ENCODE measurements at places on chromosomes 7 and 10.

DNA sequence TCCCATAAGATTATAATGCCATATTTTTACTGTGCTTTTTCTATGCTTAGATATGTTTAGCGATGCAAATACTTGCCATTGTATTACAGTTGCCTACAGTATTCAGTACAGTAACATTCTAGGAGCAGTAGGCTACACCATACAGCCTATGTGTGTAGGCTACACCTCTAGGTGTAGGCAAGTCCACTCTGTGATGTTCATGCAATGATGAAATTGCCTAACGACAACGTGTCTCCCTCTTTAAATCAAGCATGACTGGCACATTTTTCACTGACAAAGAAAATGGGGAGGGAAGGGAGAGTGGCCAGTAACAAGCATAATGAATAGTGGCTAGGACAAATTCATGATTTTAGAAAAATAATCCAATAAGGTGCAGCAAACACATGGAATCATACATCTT is 1.7 kb downstream of the NCAPG2 start:
- no peak for DNase-seq

DNA sequence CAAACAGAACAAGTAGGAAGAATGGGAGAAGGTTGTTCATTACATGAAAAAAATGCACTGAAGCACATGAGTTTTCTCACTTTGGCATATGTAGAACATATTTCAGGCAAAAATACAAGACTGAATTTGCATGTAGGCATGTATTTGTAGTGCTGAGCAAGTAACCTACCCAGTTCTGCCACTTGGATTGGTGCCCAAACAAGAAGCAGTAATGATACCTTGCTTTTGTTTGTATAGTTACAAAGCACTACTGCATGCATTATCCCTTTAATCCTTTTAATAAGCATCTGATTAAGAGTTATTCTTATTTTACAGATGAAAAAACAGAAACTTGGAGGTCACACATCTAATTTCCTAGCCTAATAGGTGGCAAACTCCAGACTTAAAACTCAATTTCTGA is 23.1 kb upstream of the CTTNBP2 start:
- DNase-seq: no peak

- DNase-seq: no peak
Observed at GRCh38 chr10:111118758-111119157, 41.9 kb downstream of the ADRA2A start.

GRCh38 chr7:65938336-65938895 is 43.6 kb downstream of the GUSB start:
- no peak for DNase-seq

- DNase-seq: no peak
Observed at GRCh38 chr10:78516236-78516635, 482.6 kb downstream of the RPS24 start.

DNA sequence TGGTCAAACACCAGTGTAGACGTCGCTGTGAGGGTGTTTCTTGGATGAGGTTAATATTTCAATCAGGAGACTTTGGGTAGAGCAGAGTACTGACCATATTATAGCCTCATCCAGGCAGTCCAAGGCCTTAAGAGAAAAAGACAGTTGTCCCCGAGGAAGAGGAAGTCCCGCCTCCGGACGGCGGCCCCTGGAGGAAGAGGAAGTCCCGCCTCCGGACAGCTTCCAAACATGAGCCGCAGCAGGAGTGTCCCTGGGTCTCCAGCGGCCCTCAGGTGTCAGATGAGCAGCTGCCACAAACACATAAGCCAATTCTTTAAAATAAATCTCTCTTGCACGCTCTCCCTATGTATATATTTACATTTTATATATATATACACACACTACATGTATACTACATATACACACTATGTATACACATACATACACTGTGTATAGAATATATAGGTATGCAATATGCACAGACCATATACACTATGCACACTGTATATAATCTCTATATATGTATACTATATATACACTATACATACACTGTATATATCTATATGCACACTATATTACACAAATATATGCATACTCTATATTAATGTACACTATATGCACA is 37.5 kb downstream of the PWWP2B start:
- DNase-seq: peak; percentile 39

DNA sequence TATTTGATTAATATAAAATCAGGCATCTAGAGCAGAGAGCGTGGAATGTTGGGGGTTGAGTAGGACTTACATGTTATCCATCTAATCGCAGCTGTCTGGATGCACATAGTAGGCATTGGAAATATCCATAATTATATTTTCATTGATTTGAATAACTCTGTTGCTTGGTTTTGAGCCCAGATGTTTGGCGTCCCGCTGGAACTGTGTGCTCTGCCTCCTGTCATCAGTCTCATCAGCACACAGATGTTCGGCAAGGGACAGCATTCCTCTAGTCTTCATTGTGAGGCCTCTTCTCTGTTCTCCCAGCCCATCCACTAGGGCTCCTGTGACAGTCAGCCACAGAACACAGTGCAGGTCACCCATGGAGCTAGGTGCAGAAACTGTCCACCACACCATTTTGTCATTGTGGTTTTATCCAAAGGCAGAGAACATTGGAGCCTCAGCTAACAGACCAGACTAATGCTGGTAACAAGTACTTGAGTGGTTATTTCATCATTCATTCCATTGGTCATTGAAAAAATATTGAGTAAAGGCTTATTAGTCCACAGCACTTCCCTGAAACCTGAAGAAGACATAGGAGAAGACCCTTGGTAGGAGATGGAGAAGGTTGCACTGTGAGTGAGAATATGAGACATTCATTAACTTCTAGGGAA is 927.4 kb downstream of the LRMDA start:
- DNase-seq: no peak

DNA sequence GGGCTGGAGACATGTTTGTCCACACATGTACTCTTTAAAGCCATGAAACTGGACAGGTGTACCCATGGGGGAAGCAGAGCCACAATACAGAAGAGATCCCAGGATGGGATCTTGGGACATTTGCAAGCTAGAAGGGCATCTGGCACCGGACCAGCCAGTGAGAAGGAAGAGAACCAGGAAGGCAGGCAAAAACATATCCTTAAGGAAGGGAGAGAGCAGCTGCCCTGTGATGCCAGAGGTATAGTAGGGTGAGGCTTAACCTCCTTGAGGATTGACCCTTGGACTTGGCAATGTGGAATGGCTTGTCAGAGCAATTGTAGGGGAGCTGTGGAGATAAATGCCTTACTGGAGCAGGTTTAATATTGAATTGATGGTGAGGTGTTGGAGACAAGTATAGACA is 17.9 kb upstream of the SUV39H2 start:
- DNase-seq: no peak

GRCh38 chr7:94739180-94739579 is 83.2 kb upstream of the SGCE start:
- no peak for DNase-seq

DNA sequence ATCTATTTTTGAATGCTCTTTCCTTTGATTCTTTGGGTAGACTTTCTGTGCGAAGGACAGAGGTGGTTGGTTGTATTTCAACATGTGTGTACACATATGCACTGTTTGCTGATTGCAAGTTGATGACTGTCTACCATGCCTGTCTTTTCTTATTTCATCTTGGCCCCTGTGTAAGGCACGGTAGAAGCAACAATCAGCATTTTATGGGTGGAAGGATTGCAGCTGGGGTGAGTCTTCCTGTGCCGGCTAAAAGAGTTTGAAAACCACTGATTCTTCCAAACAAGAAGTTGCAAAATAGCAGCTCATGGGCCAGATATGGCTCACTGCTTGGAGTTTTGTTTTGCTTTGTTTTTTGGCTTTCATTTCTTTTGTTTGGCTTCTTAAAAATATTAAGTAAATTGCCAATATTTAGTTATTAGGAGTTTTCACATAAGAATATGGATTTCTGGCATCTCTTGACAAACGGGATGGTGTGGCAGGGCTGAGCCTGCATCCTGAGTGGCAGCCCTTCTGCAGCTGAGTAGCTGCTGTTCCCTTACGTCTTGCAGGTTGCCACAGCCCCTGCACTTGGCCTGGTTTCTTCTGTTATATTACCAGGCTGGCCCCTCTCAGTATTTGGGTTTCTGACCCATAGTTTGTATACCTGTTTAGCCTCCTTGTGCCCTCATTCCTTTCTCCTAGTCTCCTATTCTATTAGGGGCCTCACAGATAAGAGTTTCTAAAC is 7.2 kb downstream of the ZNF862 start:
- DNase-seq: no peak

GRCh38 chr7:101205901-101206664 is 5.2 kb upstream of the MOGAT3 start:
- no peak for DNase-seq

- no peak for DNase-seq
Observed at GRCh38 chr10:101686133-101686925, 8.6 kb downstream of the FBXW4 start.

GRCh38 chr7:12553416-12553815 is 17.1 kb upstream of the SCIN start:
- no peak for DNase-seq

- DNase-seq: no peak
Observed at GRCh38 chr7:154909241-154910105, 93.5 kb downstream of the PAXIP1 start.

- no peak for DNase-seq
Observed at GRCh38 chr7:93779115-93779514, 111.4 kb downstream of the TFPI2 start.

- no peak for DNase-seq
Observed at GRCh38 chr7:109835577-109835976, 1255.3 kb upstream of the LRRN3 start.

DNA sequence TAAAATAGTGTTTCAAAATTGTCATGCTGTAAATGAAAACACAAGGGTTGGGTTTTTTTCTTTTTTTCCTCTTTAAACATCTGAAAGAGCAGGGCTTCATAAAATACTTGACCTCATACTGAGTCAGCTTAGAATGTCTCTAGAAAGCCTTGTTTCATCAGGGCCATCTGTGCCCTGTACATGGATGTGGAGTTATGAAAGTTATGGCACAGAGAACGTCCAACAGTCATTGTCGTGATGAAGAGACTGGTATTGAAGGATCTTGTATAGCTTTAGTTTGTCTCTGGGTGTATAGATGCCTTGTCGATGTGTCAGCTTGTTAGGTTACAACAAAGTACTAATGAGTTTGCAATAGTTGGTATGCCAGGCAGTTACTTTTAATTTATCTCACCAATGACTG is 127.3 kb downstream of the FAM204A start:
- DNase-seq: no peak

DNA sequence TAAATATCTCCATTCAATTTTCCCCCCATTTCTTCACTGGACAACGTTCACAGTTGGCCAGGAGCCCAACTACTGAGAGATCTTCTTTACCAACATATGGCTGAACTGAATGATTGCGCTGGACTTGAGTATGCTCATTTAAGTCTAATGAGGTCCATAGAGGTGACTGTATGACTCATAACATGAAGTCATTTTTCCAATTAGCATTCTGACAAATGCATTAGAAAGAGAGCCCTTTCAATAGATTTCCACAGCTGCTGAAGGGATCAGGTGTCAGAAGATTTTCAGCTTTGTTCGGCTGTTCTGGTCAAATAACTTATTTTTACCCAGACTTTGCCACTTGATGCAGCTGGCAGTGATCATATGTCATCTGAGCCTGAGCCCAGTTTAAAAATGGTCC is 438.0 kb downstream of the ETV1 start:
- DNase-seq: no peak

DNA sequence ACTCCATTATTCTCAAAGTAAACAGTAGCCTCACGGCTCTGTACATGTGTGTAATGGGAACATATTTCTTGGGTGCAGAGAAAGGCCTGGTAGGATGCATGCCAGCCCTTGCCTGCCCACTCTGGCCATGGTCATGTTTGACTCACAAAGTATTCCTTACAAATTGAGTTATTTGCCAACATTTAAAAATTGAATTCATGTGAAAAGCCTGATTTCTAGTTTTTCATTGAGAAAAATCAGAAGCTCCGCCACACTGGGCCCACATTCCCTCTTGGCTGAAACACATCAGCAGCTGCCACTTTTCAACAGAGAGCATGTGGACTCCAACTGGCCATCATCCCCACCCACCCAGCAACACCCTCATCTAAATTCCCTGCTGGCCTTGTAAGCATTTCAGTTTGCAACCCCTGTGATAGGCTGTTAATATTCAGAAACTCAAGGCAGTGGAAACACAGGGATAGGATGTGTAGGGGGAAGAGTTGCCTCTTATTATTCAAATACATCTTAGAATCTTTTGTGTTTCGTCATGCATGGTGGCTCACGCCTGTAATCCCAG is 40.9 kb downstream of the CDH23 start:
- DNase-seq: no peak

- DNase-seq: no peak
Observed at GRCh38 chr7:37441816-37442215, 6.8 kb downstream of the ELMO1 start.

GRCh38 chr10:44394696-44395381 is 9.9 kb upstream of the CXCL12 start:
- no peak for DNase-seq

DNA sequence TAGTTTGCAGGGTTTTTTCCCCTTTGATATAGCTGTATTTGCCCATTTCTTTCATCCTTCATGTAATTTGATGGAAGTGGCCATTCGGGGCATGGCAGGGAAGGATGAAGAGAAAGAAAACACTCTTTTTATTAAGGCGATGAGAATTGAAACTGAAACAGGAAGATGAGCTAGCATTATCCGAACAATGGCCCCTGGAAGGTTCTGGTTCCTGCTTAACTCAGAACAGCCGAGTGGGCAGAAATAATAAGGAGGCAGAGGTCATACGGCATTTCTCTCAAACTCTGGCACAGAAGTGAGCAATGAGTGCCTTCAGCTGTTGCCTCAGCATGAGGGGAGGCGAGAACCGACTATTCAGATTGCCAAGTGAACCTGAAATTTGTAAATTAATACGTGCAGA is 113.2 kb upstream of the MYO3A start:
- DNase-seq: no peak

DNA sequence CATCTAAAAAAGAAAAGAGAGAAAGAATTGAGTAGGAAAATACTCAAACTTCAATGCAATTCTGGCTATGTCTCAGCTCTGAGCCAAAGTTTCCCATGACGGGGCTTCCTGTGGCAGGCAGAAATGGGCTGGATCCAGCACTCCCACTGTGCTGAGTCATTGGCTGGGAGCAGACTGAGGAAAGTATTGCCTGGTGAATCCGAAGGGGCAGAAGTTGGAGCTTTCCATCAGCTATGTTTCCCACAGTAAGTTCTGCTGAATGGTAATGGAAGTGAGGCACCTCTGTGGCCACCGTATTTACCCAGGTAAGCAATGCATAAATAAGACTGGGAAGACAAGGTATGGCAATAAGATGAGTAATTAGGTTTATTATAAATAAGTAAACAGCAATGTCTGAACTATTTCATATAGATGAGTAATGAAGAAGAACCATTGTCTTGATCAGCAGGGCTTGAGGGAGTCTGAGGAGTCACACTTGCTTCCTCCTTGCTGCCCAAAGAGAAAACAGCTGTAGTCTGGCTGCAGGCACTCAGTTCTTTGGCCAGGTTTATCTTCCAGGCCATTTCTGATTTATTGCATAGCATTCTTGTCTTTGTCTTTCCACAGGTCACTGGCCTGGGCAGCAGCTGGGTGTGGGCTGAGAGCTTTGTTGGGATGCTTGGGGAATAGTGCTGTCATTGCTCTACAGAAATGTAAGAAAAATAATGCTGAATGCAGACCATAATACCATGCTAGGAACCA is 255.3 kb downstream of the DNAJB9 start:
- DNase-seq: no peak
